Fibroblast of pulmonary artery (primary cell): ENCODE measurements at places on chromosomes 16 and 17.

DNA sequence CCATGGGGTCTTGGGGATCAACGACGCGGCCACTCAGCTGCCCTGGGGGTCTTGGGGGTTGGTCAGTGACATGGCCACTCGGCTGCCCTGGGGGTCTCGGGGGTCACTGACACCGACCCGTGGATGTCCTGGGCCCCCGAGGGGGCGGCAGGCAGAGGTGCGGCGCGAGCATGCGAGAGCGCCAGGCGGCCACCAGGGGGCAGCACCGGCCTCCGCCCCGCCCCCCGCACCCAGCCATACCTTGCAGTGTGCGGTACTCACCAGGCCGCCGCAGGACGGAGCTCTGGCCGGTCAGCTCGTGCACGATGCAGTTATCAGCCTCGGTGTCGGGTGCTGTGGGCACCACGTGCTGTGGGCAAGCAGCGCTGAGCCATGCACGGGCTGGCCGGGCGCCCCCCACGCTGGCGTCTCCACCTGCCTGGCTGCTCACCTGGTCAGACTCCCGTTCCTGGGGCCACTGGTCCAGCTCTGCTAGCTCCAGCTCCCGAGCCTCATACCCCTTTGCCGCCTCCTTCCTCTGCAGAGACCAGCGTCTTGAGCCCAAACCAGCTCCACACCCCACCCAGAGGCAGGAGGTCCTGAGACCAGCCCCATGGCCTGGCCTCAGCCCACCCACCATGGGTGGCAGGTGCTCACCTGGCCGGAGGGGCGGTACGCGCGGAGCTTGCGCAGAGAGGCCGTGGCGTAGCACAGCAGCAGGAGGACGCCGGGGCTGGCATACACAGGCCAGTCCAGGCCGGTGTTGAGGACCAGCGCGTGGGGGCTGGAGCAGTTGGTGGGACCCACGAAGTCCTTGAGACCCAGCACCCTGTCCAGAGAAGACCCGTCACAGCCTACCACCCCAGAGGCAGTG, 31.2 kb downstream of the CTU2 start:
- DNase-seq: peak; percentile 68

DNA sequence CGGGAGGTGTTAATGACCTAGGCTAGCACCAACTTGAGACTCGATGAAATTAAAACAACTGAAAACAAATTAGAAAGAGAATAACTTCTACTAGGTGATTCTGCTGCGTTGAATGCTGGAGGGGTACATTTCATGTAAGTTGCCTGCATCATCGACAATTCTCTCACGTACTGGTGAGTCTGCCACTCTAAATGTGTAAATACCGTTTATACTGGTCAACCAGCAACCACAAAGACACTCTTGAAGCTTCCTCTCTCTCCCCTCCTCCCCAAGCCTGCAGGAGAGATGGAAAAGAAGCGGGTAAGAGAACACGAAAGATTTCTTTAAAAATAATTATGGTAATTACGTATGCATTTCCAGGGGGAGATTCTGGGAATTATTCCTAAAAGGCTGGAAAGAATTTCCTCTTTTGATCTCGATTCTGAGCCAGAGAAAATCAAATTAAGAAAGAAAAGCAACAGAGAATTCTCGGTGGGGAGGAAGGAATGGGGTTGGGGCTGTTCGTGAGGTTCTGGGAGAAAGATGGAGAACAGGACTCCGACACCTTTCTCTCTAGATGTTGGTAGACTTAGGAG, 68.6 kb upstream of the MRTFB start:
- DNase-seq: no peak

GRCh38 chr16:88685156-88686061, 898 bp downstream of the SNAI3 start:
- DNase-seq: peak; percentile 45

DNA sequence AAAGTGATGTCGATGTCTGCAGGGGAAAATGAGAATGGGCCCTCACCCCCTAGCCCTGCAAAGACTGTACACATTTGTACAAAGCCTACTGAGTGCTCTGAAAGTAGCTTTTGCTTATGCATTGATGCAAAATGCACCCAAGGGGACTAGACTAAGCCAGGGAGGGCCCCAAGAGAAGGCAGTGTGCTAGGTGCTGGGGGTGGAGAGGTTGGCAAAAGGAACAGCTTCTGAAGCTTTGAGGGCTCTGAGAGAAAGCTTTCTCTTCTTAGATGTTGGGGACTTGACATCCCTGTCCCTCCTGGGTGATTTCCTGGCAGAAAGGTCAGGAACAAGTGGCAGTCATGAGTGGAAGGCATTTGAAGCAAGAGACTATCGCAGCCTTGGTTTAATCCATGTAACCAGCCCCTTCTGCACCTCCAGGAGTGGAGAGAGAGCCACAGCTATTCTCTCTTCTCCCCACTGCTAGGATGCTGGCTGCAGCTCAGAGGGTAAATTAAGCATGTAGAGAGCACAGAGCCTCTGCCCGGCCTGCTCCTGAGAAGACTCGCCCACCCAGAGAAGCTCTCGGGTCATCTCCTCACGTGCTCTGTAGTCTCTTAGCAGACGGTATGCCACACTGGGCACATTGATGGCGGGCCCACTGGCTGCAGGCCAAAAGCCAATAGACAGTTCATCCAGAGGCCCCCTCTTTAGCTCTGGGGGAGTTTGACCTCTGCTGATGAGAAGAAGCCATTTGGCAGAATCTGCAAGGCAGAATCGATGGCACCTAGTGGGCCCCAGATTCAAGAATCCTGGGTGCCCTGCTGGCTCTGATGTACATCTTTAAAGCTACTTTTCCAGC, 221.4 kb downstream of the MSI2 start:
- no peak for DNase-seq

DNA sequence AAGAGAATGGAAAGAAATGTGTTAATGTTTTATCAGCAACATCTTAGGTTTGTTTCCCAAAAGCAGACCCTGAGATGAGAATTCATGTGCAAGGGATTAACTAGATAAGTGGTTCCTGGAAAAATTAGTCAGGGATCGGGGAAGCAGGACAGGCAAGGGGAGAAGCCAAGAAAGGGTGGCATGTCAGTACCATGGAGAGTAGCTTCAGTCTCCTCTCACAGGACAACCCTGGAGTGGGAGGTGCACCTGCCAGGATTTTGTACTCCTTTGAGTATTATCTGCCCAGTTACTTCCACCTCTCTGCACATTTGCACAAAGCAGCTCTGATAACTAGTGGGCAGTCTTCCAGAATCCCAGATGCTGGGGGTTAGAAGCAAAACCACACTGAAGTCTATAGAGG, 117.0 kb downstream of the RGS9 start:
- DNase-seq: peak; percentile 44

DNA sequence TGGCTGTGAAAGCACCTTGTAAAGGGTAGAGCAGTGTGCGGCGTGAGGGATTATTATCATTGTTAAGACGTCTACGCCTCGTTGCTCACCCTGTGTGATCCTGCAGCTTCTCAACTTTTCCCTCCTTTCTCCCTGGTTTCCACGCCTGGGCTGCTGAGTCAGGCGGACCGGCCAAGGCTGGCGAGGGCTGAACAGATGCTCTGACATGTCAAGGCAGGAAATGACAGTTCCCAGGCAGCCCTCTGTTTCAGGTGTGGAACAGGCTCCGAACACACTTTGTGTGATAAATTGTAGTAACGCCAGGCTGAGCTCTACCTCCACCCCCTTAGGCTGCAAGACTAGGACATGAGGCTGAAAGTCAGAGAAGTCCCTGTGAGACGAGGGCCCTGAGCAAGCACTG, 46.0 kb upstream of the TBX2 start:
- no peak for DNase-seq

- DNase-seq: no peak
Observed at GRCh38 chr16:85389679-85390470, 223.2 kb upstream of the GSE1 start.

GRCh38 chr16:19882186-19882585, 2.5 kb downstream of the GPRC5B start:
- no peak for DNase-seq

DNA sequence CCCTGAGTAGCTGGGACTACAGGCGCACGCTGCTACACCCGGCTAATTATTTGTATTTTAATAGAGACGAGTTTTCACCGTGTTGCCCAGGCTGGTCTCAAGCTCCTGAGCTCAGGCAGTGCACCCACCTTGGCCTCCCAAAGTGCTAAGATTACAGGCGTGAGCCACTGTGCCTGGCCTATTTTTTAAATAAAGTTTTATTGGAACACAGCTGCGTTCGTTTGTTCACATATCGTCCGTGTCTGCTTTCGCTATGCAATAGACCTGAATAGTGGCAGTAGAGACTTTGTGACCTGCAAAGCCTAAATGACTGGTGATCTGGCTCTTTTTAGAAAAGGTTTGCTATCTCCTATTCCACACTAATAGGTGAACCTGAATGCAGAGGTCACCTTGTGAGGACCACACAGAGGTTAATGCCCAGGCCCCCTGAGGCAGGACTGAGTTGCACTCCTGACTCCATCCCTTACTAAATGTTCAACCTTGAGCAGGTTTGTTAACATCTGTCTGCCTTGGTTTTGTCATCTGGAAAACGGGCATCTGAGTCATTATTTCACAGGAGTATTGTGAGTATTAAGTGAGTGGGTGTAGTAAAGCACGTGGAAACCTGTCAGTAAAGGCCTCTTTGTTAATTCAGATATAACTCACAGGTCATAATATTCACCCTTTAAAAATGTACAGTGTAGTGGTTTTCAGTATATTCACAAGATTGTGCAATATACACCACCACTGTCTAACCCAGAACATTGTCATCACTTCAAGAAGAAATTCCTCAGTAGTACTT, 157.5 kb upstream of the CACNG5 start:
- peak; percentile 83 for DNase-seq

DNA sequence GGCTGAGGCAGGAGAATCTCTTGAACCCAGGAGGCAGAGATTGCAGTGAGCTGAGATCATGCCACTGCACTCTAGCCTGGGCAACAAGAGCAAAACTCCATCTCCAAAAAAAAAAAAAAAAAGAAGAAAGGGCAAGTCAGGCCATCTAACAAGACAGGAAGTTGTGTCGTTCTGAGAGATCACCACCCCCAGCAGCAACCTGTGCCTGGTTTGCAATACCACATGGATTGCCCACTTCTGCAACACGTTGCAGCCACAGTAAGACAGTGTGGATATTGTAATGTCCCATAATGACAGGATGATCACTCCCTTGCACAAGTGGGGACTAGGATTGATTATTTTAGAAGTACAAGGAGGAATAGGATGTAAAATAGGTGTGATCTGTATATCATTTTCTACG, 3.4 kb upstream of the KRTAP2-4 start:
- no peak for DNase-seq

GRCh38 chr17:32634167-32634566, 147.4 kb downstream of the CDK5R1 start:
- DNase-seq: no peak

- DNase-seq: no peak
Observed at GRCh38 chr17:31074772-31075555, 19.8 kb upstream of the NF1 start.

- DNase-seq: no peak
Observed at GRCh38 chr16:26645614-26646013, 421.1 kb upstream of the C16orf82 start.

GRCh38 chr17:41870627-41871026, 5.4 kb upstream of the KLHL11 start:
- DNase-seq: no peak

- peak; percentile 94 for DNase-seq
Observed at GRCh38 chr16:10971560-10971961, 27.2 kb downstream of the CLEC16A start.

GRCh38 chr16:31327646-31328225, 27.2 kb upstream of the ITGAX start:
- no peak for DNase-seq

DNA sequence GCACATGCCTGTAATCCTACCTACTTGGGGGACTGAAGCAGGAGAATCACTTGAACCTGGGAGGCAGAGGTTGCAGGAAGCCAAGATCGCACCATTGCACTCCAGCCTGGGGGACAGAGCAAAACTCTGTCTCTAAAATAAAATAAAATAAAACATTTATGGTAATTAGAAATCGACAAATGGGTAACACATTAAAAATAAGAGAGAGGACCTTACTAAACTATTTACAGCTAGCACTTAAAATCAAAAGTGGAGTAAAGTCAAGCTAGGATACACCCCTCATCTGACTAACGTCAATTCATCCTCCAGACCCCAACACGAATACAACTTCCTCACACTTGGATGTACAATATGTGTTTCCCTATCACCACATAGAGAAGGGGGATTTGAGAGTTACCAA, 27.8 kb upstream of the RHOT1 start:
- DNase-seq: no peak

GRCh38 chr16:67268136-67268579, 11.2 kb upstream of the PLEKHG4 start:
- peak; percentile 91 for DNase-seq

- DNase-seq: no peak
Observed at GRCh38 chr16:67179421-67180080, 4.2 kb downstream of the MATCAP1 start.

GRCh38 chr17:73151916-73152632, 12.7 kb upstream of the SSTR2 start:
- no peak for DNase-seq

DNA sequence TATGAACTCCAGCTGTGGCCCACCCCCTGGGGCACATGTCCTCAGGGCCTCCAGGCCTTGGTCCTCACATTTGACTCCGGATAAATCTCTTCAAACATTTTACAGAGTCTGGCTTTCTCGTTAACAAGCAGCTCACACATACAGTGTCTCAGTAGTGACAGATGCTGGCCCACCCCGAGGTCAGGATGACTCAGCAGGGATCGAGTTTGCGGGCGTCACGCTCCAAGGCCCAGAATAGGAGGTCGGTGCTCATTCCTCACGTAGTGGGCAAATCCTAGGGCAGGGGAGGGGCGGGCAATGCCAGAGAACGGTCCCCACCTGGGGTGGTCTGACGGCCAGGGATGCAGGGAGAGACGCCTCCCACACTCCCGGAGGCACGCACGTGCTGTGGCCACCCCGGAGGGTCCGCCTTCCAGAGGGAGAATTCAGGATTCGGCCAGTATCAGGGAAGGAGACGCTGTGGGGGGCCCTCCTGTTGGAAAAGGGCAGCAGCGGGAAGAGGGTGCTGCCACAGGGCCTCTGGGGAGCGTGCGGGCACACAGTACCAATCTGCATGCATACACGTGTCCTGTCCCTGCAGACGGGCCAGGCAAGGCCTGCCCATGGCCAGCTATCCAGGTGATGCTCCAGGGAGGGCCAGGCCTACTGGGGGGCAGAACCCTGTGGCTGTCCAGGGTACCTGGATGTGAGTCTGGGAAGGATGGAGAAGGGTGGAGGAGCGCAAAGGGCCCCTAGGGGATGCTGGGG, 8.6 kb downstream of the SLC7A5 start:
- peak; percentile 51 for DNase-seq

DNA sequence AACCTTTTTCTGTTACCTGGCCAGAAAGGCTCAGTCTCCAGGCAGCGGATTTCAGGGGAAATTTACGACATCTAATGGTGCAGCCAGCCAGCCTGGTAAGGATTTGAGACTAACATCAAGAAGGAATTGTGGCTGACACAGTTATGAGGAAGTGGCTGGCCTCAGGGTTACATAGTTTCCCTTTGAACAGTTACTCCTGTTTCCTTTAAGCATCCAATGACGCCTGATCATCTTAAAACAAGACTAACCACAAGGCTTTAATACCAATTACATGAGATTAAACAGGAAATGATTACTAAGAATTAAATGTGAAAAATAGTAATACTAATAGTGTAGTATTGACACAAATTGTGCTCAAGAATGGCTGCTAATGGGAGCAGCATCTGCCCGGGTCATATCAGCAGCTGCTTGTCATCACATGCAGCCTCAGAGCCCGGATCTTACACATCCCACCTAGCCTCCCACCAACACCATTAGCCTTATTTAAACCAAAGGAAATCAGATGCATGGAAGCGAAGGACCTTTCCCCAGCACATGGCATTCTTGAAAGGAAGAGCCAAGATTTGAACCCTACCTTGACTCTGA, 431.8 kb downstream of the PMP22 start:
- DNase-seq: peak; percentile 64

- DNase-seq: no peak
Observed at GRCh38 chr17:607361-608147, 107.1 kb downstream of the VPS53 start.
